DMS79 treated with DMSO at 0.1 percent for 48 hours (cell line): ENCODE measurements at places on chromosomes 13 and 19.

- DNase-seq, result peak; percentile 10
Observed at GRCh38 chr13:28324181-28324789, 170.6 kb downstream of the FLT1 start.

GRCh38 chr19:4326215-4326836 is 12.3 kb downstream of the STAP2 start:
- DNase-seq, result no peak

- DNase-seq, result no peak
Observed at GRCh38 chr13:68970532-68970931, 1137.1 kb upstream of the ATXN8OS start.

- DNase-seq, result no peak
Observed at GRCh38 chr19:56147307-56147706, 6.2 kb downstream of the ZNF444 start.

- DNase-seq, result no peak
Observed at GRCh38 chr13:39822437-39822836, 167.0 kb downstream of the COG6 start.

DNA sequence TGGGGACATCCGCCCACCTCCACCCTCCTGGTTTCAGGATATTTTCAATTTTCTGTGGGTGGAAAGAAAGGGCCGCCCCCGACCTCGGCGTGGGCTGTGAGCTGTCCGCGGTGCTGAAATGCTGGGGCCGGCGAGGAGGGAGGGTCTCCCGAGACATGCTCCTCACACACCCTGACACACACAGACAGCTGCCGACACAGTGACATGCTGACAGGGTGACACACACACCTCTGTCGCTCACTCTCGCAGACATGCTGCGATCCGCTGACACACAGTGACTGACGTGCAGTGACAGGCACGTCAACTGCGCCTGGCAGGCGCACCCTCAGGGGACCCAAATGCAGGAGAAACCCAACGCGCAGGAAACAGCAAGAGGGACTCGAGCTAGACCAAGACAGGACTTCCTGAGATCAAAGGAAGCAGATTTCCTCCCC is 25.1 kb upstream of the MEIS3 start:
- DNase-seq, result no peak

DNA sequence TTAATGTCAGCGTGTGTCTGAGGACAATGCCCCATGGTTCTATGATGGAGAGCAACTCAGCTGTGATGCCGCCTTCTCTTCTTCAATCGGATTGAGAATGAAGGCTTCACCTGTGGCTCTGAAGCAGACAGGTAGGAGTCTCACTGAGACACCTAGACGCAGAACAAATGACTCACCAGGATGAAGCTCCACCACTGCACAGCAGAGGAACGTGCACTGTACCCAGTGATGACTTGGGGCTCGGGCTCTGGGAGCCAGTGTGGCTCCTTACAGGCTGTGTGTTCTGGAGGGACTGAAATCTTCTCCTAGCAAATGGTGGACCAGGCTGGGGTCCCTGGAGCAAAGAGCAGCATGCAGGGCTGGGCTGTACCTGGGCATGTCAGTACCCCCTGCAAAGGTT is 44.0 kb downstream of the CCDC70 start:
- DNase-seq, result no peak

GRCh38 chr13:32538143-32538620 is 413 bp downstream of the N4BP2L2 start:
- no peak for DNase-seq

DNA sequence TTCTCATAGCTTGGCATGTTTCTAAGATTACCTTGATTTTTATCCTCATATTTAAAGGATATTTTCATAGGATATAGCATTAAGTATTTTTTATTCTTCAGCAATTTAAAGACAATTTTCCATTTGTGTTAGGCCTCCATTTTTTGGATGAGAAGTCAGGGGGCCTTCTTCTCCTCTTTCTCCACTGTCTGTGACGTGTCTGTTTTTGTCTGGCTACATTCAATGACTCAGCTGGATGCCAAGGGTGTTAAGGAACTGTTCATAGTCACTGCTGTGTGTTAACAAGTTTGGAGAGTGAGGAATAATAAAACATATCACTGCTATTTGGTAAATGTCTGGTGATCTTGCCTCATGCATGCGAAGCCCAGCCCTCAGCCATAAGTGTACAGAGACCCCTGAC is 36.4 kb downstream of the ZNF582 start:
- DNase-seq, result no peak

GRCh38 chr19:40862333-40862732 is 12.1 kb upstream of the CYP2A6 start:
- no peak for DNase-seq

GRCh38 chr19:15790096-15790495 is 2.6 kb downstream of the OR10H5 start:
- DNase-seq, result no peak

- peak; percentile 53 for DNase-seq
Observed at GRCh38 chr19:47633517-47633916, 24.6 kb downstream of the BICRA start.

DNA sequence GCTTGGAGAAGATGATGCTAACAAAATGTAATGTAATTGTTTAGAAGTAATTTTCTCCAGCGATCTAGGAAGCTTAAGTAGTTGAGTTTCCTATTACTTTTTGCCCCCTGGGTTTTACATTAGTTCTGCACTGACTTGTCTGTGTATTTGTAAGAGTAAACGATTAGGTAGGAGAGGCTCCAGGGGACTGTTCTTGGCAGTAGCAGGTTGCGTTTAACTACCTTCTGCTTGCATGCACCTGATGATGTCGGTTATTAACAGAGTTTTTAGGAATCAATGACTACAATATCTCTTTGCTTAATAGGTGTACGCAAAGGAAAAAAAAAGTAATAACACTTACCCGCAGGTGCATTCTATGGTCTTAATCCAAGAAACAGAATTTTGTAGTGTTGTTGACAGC is 18.3 kb upstream of the UGGT2 start:
- DNase-seq, result no peak

GRCh38 chr19:13047374-13047773 is 52.1 kb downstream of the NFIX start:
- DNase-seq, result no peak

- no peak for DNase-seq
Observed at GRCh38 chr13:114095486-114095885, 36.9 kb downstream of the RASA3 start.

GRCh38 chr13:101868585-101869469 is 416.4 kb downstream of the ITGBL1 start:
- DNase-seq, result no peak

GRCh38 chr19:493391-494170 is 2.7 kb upstream of the MADCAM1 start:
- no peak for DNase-seq

DNA sequence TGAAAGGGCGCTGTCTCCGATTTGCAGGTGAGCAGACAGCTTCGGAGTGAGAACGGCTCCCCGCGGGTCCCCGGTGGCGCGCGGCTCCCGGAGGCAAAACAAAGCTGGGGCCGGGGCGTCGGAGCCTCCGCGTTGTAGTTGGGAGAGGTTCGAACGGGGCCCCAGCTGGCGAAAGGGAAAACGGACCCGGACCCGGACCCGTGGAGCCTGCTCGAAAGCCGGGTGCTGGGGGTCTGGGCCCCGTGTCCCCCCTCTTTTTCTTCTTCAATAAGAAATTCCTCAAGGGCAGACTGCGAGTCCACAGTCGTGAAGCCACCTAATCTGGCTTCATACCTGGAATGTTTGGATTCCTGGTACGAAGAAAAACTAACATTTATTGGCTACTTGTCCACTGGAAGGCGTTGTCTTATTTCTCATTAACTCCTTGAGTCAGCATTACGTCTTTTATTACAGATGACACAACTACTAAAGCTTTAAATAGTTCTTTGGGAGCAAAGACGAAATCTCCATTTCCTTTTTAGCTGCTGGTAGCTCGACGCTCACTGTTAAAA is 632 bp upstream of the MTIF3 start:
- DNase-seq, result peak; percentile 37

DNA sequence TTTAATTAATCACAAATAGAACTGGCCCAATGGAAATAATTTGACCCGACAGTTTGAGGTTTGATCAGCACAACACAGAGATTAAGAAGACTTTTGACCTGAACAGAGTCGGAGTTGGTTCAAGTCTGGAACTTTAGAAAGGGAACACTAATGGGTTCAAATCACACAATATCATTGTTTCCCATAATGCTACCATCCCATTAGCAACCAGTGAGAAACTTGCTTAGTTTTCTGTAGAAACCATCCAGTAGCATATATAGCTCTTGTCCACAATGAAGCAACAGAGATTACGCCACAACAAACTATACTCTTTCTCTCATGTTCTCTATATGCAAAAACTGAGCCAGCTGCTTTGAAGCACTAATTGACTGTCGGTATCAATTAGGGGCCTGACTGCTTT is 376.9 kb upstream of the SPRY2 start:
- DNase-seq, result no peak

DNA sequence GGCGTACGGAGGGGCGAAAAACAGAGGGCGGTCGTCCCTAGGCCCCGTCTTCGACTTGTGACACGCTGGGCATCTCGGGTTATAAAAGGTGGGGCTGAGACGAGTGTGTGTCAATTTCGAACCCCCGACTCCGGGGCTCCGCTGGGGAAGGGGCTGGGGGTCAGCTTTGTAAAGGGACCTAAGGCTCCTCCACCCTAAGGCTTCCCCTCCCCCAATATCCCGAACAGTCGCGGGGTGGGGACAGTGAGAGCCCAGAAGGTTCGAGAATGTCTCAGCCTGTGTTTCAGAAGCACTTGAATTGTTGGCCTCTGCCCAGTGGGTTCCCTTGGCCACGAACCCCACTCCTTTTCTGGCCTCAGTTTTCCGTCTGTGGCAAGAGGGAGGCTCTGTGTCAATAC is 450 bp downstream of the SELENOW start:
- DNase-seq, result peak; percentile 6

DNA sequence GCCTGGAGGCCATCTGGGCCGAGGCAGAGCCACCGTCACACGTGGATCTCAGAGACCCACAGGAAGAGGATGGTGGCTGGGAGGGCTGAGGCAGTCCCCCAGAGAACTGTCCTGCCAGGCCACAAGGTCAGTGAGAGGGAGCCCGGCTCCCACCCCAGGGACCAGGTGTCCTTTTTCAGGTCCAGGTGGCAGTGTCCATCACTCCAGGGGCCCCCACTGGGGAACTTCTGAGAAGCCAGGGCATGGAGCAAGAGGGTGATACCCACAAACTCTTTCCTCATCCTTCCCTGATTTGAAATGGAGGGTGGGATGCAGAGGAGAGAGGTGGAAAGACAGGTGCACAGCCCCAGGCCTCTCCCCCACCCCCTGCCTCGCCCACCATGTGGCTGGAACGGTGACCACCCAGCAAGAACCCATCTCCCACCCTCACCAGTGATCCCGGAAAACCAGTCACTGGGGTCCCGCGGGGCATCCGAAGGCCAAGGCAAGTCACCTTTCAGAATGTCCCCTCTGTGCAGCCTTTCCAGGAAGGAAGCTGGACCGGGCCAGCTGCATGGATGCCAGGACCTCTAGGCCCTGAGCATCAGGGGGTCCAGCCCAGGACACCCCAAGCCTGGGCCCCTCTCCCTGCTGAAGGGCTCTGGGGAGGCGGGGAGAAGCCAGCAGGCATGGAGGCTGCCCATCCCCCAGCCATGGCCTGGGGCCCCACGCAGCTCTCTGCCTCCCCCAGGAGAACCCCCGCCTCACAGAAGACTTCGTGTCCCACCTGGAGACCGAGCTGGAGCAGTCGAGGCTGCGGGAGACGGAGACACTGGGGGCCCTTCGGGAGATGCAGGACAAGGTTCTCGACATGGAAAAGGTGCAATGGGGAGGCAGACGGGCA is 14.1 kb downstream of the PRR36 start:
- no peak for DNase-seq

GRCh38 chr19:45623984-45624383 is 15.2 kb downstream of the EML2 start:
- no peak for DNase-seq

- no peak for DNase-seq
Observed at GRCh38 chr19:44728178-44728577, 20.3 kb upstream of the BCL3 start.

GRCh38 chr13:51125495-51126226 is 14.6 kb upstream of the C13orf42 start:
- DNase-seq, result no peak

DNA sequence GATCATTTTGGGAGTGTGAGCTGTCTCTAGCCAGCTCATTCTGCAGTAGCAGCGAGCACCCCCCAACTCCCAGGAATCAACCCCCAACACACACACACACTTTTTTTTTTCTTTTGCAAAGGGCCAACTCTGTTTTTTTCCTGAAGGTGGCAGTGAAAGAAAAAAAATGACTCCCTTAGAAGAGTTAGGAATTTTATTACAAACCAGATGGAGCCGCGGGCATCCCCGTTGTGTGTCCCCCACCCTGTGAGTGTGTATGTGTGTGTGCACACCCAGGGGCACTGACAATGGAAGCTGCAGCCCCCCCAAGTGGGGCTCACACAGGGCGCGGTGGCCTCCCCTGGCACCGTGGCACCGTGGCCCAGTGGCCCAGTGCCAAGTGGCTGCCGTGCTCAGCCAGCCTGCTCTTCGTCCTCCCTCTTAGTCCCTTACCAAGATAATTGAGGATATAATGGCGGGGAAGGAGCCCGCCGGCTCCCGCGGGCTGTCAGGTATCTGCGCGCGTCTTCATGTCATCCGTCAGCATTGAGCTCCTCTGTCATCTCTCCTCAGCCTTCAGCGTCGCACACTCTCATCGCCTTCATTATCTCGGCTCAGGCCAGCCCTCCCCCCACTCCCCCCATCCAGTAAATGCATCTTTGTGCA is 314.1 kb downstream of the ZNF536 start:
- peak; percentile 8 for DNase-seq

GRCh38 chr13:94455414-94455813 is 24.1 kb downstream of the DCT start:
- no peak for DNase-seq

DNA sequence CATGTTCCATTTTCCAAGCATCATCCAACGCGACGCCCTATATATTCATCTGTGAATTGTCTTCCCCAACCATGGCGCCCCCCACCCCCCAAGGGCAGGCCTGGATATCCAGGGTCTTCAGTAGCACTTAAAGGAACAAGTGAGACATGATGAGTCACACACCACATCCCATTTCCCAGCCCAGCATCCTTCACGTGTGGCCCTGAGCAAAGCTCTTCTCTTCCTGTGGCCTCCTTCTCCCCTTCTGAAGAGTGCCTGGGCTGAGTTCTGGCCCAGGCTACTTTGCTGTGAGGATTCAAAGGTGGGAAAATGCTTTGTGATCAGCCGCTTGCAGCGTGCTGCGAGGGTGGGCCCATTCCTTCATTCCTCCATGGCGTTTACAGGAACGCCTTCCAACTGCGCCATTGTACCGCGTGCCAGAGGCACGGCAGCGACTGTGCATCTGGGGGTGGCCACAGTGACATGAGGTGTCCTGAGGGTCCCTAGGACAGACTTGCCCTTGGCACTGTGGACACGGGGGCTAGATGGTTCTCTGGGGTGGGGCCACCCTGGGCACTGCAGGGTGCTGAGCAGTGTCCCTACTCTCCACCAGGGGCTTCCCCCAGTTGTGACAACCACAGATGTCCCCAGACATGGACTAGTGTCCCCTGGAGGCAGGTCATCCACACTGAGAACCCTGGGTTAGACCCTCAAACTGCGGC is 11.7 kb downstream of the PLIN4 start:
- no peak for DNase-seq

GRCh38 chr13:56216221-56216620 is 924.5 kb upstream of the PRR20A start:
- no peak for DNase-seq

GRCh38 chr19:41307954-41308449 is 2.0 kb upstream of the CCDC97 start:
- no peak for DNase-seq

- no peak for DNase-seq
Observed at GRCh38 chr19:44948763-44949374, 3.0 kb downstream of the APOC2 start.
